Activated CD4-positive, alpha-beta T cell treated with anti-CD3 and anti-CD28 coated beads for 1 hour (primary cell): ENCODE measurements at places on chromosomes 1 and 21.

- no peak for DNase-seq
These were observed 176.8 kb upstream of the USP25 start for GRCh38 chr21:15552914-15553494.

DNA sequence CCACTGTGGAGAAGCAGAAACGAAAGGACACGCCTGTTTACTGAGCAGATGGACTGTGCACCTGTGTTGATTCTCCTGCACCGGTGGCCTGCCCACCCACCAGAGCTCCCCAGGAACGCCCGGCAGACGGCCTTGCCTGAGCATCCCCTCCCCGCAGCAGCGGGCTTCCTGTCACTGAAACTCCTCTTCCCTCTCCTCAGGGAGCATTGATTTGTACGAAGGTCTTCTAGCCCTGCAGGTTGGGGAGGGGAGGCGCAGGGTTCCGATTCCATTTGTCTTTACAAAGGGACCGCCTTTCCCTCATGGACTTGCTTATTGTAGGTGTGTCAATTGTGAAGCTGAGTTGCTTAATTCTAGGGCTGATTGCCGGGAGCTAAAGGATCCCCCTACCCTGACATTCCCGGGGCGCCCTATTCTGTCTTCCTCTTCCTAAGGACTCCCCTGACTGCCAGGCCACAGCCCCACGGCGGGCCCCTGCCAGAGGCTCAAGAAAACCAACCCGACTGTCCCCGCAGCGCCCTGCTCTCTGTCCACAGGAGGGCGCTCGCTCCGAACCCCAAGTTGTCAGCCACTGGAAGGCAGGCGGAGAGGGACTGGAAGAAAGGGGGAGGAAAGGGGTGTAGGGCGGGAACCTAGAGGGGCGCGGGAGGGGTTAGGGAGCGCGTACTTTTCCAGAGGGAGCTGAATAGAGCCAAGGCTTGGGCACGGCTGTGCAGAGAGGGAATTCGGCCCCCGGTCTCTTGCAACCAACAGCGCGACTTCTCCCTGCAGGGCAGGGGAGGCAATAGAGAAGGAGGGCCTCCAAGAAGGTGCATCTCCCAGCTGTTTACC is 2.8 kb downstream of the S100A6 start:
- DNase-seq: peak; percentile 63

- DNase-seq: no peak
These were observed 51.6 kb downstream of the IRF2BP2 start for GRCh38 chr1:234558330-234558836.

GRCh38 chr1:11842154-11843041 is 5.2 kb downstream of the NPPA start:
- DNase-seq: no peak

- no peak for DNase-seq
These were observed 151.7 kb downstream of the SEC16B start for GRCh38 chr1:177817937-177818875.

DNA sequence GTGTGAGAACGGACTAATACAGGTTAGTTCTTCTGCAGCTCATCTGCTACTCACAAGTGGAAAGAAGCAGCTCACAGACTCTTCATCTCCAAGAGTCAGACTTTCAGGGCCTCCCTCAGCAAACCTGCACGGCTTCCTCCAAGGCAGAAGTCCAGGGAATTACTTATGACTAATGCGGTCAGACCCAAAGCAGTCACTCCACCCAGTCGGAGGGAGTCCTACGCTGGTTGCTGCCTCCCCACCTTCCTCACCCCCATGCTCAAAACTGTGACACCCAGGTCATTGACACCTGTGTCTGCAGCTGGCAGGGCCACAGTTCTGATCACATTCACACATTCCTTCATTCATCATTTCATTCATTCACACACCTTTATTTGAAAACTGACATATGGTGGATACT is 38.4 kb upstream of the PRDM2 start:
- no peak for DNase-seq

DNA sequence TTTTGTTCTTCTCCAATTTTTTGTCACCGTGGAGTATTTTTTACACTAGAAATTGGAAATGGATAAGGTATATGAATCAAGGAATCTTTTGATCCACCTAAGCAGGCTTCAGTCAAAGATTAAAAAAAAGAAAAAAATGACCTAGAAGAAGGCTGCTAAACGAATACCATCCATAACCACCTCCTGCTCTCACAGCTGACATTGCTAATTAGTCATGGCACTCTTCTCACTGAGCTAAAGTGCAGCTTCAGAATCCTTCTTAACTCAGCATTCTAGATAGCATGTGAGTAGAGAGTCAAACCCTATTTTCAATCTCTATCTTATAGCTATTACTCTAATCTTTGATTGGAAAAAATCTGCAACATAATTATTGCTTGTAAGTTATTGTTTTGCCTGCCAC is 40.2 kb upstream of the ST6GALNAC5 start:
- DNase-seq: no peak

DNA sequence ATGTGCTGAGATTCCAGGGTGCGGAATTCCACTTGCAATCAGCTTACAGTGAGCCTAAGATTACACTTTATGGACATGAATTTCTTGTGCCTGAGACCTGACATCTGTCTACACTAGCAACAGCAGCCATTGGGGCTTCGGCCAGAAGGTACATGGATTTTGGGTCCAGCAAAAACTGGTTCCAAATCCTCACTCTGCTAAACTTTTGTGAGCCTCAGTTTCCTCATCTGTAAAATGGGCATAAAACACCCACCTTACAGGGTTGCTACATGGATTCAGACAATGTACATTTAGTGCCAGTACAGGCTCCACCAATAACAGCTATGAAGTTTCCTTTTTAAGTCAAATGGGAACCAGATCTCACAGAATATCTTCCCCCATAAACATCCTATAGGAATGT is 30.8 kb downstream of the RHEX start:
- no peak for DNase-seq
